HS-27A (cell line): ENCODE measurements at places on chromosomes 4 and X.

- DNase-seq = no peak
These were observed 22.9 kb upstream of the TMEM255A start for GRCh38 chrX:120334151-120334550.

DNA sequence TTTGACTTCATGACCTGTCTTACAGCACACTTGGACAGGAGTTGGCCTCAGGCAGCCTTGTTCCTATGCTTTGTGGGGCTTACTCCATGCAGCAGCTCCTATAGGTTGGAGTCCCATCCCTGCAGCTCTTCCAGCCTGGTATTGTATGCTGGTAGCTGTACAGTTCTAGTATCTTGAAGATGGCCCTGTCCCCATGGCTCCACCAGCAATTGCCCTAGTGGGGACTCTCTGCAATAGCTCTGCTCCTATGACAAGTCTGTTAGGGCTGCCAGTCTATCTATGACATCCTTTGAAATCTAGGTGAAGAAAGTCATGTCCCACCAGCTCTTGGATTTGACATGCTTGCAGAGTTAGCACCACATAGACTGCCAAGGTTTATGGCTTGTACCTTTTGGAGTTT is 252.6 kb downstream of the ANTXR2 start:
- DNase-seq = no peak

GRCh38 chr4:85747882-85748491 is 273.0 kb downstream of the ARHGAP24 start:
- DNase-seq = no peak

DNA sequence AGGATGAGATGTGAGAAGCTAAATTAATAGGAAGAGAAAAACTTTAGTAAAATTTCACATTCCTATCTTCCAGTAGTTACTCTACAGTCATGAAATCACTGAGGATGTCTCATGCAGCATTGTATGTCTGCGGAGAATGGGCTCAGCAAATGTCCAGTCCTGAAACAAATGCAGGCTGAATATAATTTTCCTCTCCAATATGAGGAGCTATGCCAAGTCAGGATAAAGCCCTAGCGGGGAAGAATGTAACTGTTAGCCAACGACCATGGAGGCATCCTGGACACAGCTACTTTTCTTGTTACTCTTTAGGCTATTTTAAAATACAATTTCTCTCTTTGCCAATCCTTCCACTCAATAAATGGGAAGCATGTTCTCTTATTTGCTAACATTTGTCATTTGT is 127.7 kb downstream of the PRKX start:
- no peak for DNase-seq

GRCh38 chrX:41602816-41603345 is 85.9 kb upstream of the GPR34 start:
- no peak for DNase-seq
